Diencephalon (tissue), 1 donor: ENCODE measurements at places on chromosomes 3 and 15. TPM values are rescaled to one million over a fixed set of nuclear protein-coding genes. Genes with fewer than 3 reads are reported as not detected.

Gene ADAMTS17
- total RNA-seq = 6.0 TPM

Gene USP4
- 29.5 TPM for total RNA-seq

Gene LEKR1
- 1.6 TPM for total RNA-seq

Gene LMAN1L
- total RNA-seq = not detected

Gene TBL1XR1
- 247 TPM for total RNA-seq

Gene GOLGA8S
- total RNA-seq = 0.23 TPM

Gene KBTBD13
- total RNA-seq = not detected

Gene CISH
- 0.46 TPM for total RNA-seq

Gene RCN2
- total RNA-seq = 124 TPM

Gene ADGRG7
- not detected for total RNA-seq

Gene CIB2
- 41.5 TPM for total RNA-seq

Gene AGBL1
- total RNA-seq = 3.0 TPM

Gene SAMMSON
- total RNA-seq = 0.23 TPM

Gene WDR49
- 34.6 TPM for total RNA-seq

Gene BTLA
- 0.23 TPM for total RNA-seq

Gene CCR3
- total RNA-seq = not detected

Gene PYGO1
- 53.1 TPM for total RNA-seq

Gene DUOXA2
- not detected for total RNA-seq

Gene KIF15
- total RNA-seq = 13.4 TPM

Gene RAB6B
- total RNA-seq = 160 TPM

Gene ALDH1A2
- 7.4 TPM for total RNA-seq

Gene SPSB4
- total RNA-seq = 7.2 TPM

Gene FBN1
- 23.1 TPM for total RNA-seq

Gene CD200R1
- 0.69 TPM for total RNA-seq

Gene TRPM1
- total RNA-seq = not detected

Gene FAM227B
- total RNA-seq = 6.5 TPM

Gene CCDC39
- 3.9 TPM for total RNA-seq

Gene CDCP1
- 0.23 TPM for total RNA-seq

Gene TAGLN3
- total RNA-seq = 103 TPM

Gene PTPRG
- 104 TPM for total RNA-seq

Gene GAP43
- 418 TPM for total RNA-seq

Gene TGM5
- total RNA-seq = not detected

Gene CTDSPL
- total RNA-seq = 16.6 TPM

Gene TRPC1
- 95.3 TPM for total RNA-seq

Gene NOX5
- total RNA-seq = 0.23 TPM

Gene WDR93
- total RNA-seq = 2.1 TPM

Gene RARB
- 31.1 TPM for total RNA-seq

Gene PEAK1
- total RNA-seq = 36.9 TPM
